ENCODE measurements at places on chromosomes 12 and 14. TPM values are rescaled to one million over a fixed set of nuclear protein-coding genes. Genes with fewer than 3 reads are reported as not detected.

DNA sequence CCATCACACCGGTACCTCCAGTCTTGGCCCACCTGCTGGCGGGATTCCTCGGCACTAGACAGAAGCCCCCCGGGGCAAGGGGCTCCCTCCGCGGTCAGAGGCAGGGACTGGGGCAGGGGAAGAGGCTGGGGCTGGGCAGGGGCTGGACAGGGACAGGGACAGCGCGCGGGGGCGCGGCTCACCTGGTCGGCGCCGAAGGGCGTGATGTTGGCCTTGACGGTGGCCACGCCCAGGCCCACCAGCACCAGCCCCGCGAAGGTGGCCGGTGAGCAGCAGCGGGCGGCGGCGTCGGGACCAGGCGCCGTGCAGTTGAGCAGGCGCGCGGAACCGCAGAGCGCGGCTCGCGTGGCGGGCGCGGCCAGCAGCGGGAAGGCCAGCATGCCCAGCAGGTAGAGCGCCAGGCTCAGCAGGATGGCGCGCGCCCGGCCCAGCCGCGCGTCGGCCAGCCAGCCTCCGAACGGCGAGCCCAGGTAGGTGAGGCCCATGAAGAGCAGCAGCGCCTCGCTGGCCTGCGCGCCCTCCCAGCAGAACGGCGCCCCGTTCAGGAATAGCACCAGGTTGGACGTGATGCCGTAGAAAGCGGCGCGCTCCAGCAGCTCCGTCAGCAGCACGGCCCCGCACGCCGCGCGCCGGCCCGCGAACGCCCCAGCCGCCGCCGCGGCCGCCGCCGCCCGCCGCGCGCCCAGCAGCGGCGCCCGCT lies 392 bp downstream of the SLC15A4 start:
- DNase-seq, result peak; percentile 75

DNA sequence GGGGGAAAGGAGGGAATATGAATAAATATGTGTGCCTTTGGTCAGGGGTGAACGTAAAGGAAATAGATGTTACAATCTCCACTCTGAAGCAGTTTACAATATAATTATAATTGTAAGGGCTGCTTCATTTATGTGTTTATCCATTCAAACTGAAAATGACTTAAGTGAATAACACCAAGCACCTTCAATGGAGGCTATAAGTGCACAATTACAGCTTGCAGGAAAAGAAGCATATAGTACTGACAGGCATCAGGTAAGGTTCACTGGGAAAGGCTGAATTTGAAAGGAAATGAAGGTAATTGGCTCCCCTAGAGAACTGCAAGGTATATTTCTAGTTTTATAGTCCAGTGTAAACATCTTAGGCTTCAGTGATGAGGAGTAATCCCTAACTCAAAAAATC lies 192.7 kb downstream of the STXBP6 start:
- no peak for DNase-seq

- no peak for DNase-seq
Measured at GRCh38 chr12:130965214-130965613, 11.5 kb downstream of the ADGRD1 start.

GRCh38 chr12:54956322-54956721 lies 28.2 kb downstream of the TESPA1 start:
- no peak for DNase-seq

SLC7A7 gene
- 84.4 TPM for total RNA-seq

BATF gene
- total RNA-seq, result 4.9 TPM

JAG2 gene
- total RNA-seq, result 31.2 TPM

DEGS2 gene
- total RNA-seq, result 1.7 TPM
